ENCODE measurements at places on chromosomes 1 and 21.

- no peaks in the 10 kb centered on the region for H3K36me3 ChIP-seq
- peaks cover 22% of the 10 kb centered on the region for H3K4me1 ChIP-seq
- peaks cover 26% of the 10 kb centered on the region for H3K27me3 ChIP-seq
Measured at GRCh38 chr1:34870395-34870794, 10.8 kb upstream of the SMIM12 start.

- no peaks in the 10 kb centered on the region for H3K4me1 ChIP-seq
- H3K27ac ChIP-seq, result no peak overlapping the region
- peaks cover 8% of the 10 kb centered on the region for H3K27me3 ChIP-seq
- no peak for DNase-seq
Measured at GRCh38 chr21:32119389-32119788, 159.5 kb downstream of the MIS18A start.

- no peak overlapping the region for H3K4me3 ChIP-seq
- no peak for DNase-seq
- no peaks in the 10 kb centered on the region for H3K4me1 ChIP-seq
- no peaks in the 10 kb centered on the region for H3K27me3 ChIP-seq
- H3K27ac ChIP-seq, result no peak overlapping the region
Measured at GRCh38 chr1:198275597-198275996, 118.8 kb downstream of the NEK7 start.

DNA sequence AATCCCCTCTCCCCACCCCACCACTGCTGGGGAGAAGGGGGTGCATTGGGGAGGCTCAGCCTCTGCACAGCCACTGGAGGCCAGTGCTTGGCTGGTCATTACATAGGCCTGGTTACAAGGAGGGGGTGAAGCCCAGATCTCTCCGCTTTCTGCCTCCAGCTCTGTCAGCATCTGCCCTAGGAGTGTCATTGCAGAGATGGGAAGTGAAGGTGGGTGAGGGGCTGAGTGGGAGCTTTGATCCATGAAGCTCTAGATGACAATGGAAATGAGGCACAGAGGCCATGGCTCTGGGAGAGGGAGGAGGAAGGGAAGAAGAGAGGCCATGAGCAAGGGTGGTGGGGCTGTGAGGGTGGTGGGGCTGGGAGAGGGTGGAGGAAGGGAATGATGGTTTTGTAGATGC is 411.6 kb downstream of the MATN1 start:
- no peaks in the 10 kb centered on the region for H3K36me3 ChIP-seq
- H3K27ac ChIP-seq, result no peak overlapping the region
- H3K27me3 ChIP-seq, result peaks cover 58% of the 10 kb centered on the region
- DNase-seq, result no peak
- H3K4me3 ChIP-seq, result no peak overlapping the region
- H3K4me1 ChIP-seq, result no peaks in the 10 kb centered on the region

DNA sequence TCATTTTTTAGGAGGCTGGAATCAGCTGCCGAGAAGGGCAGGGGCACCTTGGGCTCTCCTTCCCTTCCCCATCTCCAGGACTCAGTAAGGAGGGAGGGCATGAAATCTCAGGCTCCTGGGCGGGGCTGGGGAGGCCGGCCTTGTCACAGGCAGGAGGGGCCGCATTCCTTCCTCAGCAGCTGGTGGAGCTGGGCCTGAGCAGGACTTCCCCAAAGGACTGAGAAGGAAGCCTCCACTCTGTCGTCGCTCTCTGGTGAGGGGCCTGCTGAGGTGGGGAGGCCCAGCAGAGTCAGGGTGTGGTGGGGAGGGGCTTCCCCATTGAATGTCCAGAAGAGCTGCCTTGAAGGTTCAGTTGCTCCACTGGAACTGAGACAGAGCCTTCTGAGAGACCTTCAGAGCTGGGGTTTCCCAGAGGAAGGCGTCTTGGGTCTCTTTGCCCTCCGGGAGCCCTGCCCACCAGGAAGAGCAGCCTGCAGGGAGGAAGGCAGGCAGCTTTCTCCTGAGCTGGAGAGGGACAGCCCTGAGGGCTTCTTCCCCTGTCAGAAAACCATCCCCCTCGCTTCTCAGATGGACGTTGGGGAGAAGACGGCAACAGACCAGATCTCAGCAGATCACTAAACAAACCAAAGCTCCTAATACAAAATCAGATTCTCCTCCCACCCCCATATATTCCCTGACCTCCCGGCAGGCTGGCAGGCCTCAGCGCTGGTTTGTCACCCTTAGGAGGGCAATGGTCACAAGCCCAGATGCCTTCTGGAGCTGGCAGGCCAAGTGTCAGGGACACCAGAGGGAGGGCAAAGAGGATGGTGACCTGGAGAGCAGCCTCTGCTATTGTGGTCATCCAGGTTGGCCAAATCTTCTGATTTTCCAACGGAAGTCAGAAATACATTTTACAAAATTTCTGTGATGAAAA is 10.7 kb downstream of the KCNA10 start:
- H3K4me3 ChIP-seq, result no peak overlapping the region
- no peaks in the 10 kb centered on the region for H3K36me3 ChIP-seq
- H3K27ac ChIP-seq, result no peak overlapping the region
- no peak for DNase-seq
- H3K27me3 ChIP-seq, result no peaks in the 10 kb centered on the region

DNA sequence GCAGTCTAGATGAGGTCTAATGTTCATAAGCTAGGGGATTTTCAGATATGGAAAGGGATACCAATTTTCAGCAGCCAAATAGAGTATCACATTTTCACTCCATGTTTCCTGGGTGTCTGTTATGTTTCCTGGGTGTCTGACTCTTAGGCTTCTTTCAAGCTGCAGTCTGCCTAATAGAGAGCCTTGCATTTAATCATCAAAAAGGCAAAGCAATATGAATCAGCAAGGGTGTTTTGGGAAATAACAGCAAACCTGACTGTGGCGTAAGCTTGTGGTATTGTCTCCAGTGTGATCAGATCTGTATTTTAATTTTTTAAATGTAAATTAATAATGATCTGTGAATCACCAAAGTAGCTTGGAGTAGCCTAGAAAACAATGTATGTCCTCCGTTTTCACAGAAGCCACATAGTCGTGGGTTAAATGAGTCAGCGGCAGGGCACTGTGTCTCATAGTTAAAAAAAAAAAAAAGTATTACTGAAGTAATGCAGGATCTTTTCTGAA is 10.4 kb downstream of the LGALS8 start:
- H3K4me3 ChIP-seq, result no peak overlapping the region
- DNase-seq, result no peak
- H3K4me1 ChIP-seq, result peaks cover 46% of the 10 kb centered on the region

DNA sequence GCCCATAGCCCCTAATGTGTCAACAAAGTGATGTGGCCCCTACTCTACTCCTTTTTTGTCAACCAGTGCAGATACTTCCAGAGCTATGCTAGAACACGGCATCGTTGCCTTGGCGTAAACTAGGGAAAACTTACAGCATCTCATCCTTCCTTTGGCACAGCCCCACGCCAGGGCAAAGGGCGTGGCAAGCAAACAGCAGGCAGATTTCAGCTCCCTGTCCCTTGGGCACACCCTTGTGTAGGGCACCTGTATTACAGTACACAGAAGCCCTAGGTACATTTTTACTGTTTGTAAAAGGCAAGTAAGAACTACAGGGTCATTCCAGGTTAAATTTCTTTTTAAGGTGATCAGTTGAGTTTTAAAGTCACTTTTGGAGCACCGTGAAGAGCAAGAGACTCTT is 29.3 kb downstream of the PRDX6 start:
- DNase-seq, result no peak
- no peak overlapping the region for H3K27ac ChIP-seq
- H3K4me1 ChIP-seq, result no peaks in the 10 kb centered on the region
- no peaks in the 10 kb centered on the region for H3K36me3 ChIP-seq
- peaks cover 1% of the 10 kb centered on the region for H3K27me3 ChIP-seq

DNA sequence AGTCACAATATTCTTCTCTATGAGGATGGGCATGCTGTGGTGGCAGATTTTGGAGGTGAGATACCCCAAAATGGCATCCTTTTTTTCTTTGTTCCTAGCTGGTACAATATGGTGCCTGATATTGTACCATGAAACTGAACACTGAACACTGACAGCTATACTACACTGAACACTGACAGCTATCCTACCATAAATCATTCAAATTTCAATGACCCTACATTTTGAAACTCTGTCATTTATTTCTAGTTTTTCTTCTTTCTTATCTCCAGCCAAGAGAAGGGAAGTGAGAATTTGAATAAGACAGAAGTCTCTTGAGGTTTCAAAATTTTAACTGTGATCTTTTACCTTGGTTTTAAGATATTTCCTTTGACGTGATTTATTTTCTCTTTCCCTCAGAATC is 76.3 kb downstream of the LRRC53 start:
- H3K27ac ChIP-seq, result no peak overlapping the region
- no peaks in the 10 kb centered on the region for H3K27me3 ChIP-seq
- H3K4me1 ChIP-seq, result no peaks in the 10 kb centered on the region

- no peaks in the 10 kb centered on the region for H3K36me3 ChIP-seq
- peaks cover 26% of the 10 kb centered on the region for H3K4me1 ChIP-seq
- H3K27me3 ChIP-seq, result no peaks in the 10 kb centered on the region
Measured at GRCh38 chr1:206800891-206801290, 28.6 kb upstream of the IL10 start.

DNA sequence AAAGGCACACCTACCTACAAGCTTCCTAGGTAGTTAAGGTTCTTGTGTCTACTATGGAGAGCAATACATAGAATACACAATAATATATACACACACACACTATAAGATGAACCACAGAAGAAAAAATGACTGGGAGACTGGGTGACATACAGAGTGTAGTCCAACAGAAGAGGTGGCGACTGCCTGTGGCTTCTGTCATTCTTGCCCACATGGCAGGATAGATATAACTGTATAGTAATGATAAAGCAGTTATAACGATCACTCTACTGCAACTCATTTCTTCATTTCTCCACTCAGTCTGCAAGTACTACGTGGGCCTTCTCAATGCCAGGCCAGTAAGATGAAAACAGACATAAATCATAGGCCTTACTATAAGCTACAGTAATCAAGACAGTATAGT is 113.8 kb upstream of the EDN2 start:
- no peak for DNase-seq
- no peaks in the 10 kb centered on the region for H3K27me3 ChIP-seq
- H3K4me3 ChIP-seq, result no peak overlapping the region
- H3K36me3 ChIP-seq, result no peaks in the 10 kb centered on the region

DNA sequence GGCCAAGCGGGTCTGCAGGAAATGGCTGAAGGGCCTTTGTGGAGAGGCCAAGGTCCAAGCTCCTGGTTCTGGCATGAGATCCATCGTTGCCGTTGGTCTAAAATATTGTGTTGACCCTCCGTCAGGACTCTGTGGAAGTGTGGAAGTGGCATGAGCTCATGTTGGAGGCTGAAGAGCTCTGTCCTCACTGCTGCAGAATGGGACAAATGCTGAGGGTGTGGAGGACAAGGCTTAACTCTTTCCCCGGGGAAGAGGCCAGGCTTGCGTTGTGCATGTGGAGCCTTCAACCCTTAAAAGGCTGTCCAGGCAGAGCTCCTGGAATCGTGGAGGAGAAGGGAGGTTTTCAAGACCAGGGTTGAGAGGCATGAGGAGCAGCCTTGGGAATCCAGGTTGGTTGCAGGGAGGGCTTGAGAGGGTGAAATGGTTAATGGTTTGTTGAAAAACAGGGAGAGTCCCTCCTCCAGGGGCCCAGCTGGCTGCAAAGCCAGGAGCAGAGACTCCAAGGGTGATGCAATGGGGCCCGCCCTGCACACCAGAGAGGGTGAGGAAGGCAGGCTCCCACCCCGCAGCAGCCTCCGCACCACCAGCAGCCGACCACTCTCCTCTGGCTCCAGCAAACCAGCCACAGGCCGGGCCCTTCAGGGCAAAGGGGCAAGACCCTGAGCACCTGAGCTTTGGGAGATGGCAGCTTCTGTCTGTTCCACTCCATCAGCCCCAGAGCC is 6.7 kb upstream of the AHCYL1 start:
- no peak for DNase-seq
- H3K27me3 ChIP-seq, result peaks cover 16% of the 10 kb centered on the region
- H3K36me3 ChIP-seq, result no peaks in the 10 kb centered on the region
- H3K4me1 ChIP-seq, result no peaks in the 10 kb centered on the region
- no peak overlapping the region for H3K4me3 ChIP-seq
- no peak overlapping the region for H3K27ac ChIP-seq

GRCh38 chr1:75520862-75521475 is 89.9 kb downstream of the SLC44A5 start:
- DNase-seq, result no peak
- H3K27me3 ChIP-seq, result peaks cover 3% of the 10 kb centered on the region
- H3K36me3 ChIP-seq, result no peaks in the 10 kb centered on the region
- H3K27ac ChIP-seq, result no peak overlapping the region
- H3K4me3 ChIP-seq, result no peak overlapping the region
- no peaks in the 10 kb centered on the region for H3K4me1 ChIP-seq

GRCh38 chr1:92536980-92537884 is 50.5 kb upstream of the GFI1 start:
- H3K4me1 ChIP-seq, result peaks cover 18% of the 10 kb centered on the region
- H3K36me3 ChIP-seq, result no peaks in the 10 kb centered on the region
- peak; percentile 76 for DNase-seq

- no peak for DNase-seq
- H3K27me3 ChIP-seq, result peaks cover 2% of the 10 kb centered on the region
- no peak overlapping the region for H3K27ac ChIP-seq
- no peaks in the 10 kb centered on the region for H3K36me3 ChIP-seq
- no peak overlapping the region for H3K4me3 ChIP-seq
Measured at GRCh38 chr1:3105167-3105863, 36.3 kb downstream of the PRDM16 start.

- H3K27me3 ChIP-seq, result peaks cover 2% of the 10 kb centered on the region
- DNase-seq, result no peak
- H3K36me3 ChIP-seq, result no peaks in the 10 kb centered on the region
- H3K4me3 ChIP-seq, result no peak overlapping the region
- no peak overlapping the region for H3K27ac ChIP-seq
Measured at GRCh38 chr1:234973426-234974250, 155.0 kb downstream of the TOMM20 start.

- peaks cover 7% of the 10 kb centered on the region for H3K4me1 ChIP-seq
- no peak for DNase-seq
- H3K4me3 ChIP-seq, result no peak overlapping the region
- no peak overlapping the region for H3K27ac ChIP-seq
- H3K36me3 ChIP-seq, result no peaks in the 10 kb centered on the region
Measured at GRCh38 chr1:8481650-8482380, 163.9 kb downstream of the SLC45A1 start.

GRCh38 chr21:34204481-34205439 is 131.4 kb downstream of the MRPS6 start:
- DNase-seq, result no peak
- no peaks in the 10 kb centered on the region for H3K27me3 ChIP-seq
- peaks cover 34% of the 10 kb centered on the region for H3K4me1 ChIP-seq

DNA sequence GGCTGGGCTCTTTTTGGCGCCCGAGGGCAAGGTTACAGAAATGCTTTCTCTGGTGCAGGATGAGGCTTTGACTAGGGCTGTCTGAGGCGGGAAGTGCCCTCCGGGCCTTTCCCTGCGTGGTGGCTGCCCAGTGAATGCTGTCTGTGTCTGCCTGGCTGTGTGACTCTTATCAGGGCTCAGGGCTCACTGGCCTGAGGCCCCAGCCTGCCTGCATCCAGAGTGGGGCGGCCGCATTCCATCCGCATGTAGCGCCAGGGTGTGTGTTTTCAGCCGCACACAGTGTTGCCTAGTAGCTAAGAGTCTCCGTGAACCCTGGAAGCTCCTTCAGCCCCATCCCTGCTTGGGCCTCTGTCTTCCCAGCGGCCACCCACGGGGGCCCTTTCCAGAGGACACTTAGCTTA is 59.1 kb downstream of the FAAP20 start:
- no peaks in the 10 kb centered on the region for H3K27me3 ChIP-seq
- H3K4me1 ChIP-seq, result peaks cover 38% of the 10 kb centered on the region
- peak overlapping the region; percentile 35 for H3K4me3 ChIP-seq
- DNase-seq, result no peak
- H3K36me3 ChIP-seq, result no peaks in the 10 kb centered on the region

- H3K27ac ChIP-seq, result peak overlapping the region; percentile 99
- peak; percentile 75 for DNase-seq
Measured at GRCh38 chr1:226738421-226738994, 574 bp downstream of the ITPKB start.

- peaks cover 1% of the 10 kb centered on the region for H3K4me1 ChIP-seq
- no peak for DNase-seq
- no peak overlapping the region for H3K4me3 ChIP-seq
- no peak overlapping the region for H3K27ac ChIP-seq
- H3K27me3 ChIP-seq, result peaks cover 3% of the 10 kb centered on the region
Measured at GRCh38 chr1:94895518-94895917, 31.4 kb downstream of the CNN3 start.

Measured in naive thymus-derived CD8-positive, alpha-beta T cell (primary cell).